Astrocyte (in vitro differentiated cells and primary cell): ENCODE measurements at places on chromosomes 1 and 21. TPM values are rescaled to one million over a fixed set of nuclear protein-coding genes. Genes with fewer than 3 reads are reported as not detected.

Gene SH2D5
- total RNA-seq = 4.0 and 5.9 TPM in 2 replicates

Gene SH2D1B
- not detected in 2 replicates for total RNA-seq

Gene ZNF683
- total RNA-seq = not detected in 2 replicates

- DNase-seq = no peak
Observed at GRCh38 chr1:158255656-158256055, 1.4 kb downstream of the CD1A start.

DNA sequence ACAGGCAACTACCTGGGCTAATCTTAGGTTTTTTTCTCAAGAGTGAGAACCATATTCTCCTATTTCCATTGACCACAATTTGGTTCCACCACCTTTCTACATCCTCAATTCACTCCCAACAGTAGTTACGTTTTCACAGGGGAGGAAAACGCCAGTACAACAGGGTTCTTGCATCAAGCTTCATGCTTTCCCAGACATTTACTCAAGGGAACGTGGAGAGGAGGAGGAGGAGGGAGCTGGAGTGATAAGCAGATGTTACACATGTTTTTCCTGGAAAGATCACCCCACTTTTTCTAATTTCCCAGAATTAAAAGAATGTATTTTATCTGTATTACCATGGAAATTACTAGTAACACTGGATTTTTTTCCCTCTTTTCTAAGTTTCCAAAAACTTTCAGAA is 58.3 kb downstream of the RGS5 start:
- DNase-seq = no peak

GRCh38 chr1:29971703-29972102 is 735.4 kb downstream of the PTPRU start:
- DNase-seq = no peak

GRCh38 chr1:7869136-7869920 is 16.5 kb upstream of the UTS2 start:
- peak; percentile 80 for DNase-seq

DNA sequence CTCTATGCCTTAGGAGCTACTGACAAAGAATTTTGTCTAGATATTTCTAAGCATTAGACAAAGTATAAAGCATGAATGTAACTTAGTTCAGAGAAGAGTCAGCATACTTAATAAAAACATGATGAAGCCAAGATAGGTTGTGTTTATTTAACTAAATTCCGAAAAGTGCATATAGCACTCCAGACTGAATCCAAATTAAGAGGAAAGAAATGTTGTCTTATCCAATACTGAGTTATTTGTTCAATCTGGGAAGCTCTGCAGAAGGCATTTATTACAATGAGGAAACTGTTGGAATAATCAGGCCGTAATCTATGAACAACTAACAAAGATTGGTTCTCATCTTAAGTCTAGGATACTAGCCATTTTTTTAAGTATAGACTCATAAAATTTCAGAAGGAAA is 100.2 kb downstream of the TNFSF18 start:
- DNase-seq = no peak

- DNase-seq = no peak
Observed at GRCh38 chr1:153959454-153959853, 1.0 kb upstream of the CRTC2 start.

DNA sequence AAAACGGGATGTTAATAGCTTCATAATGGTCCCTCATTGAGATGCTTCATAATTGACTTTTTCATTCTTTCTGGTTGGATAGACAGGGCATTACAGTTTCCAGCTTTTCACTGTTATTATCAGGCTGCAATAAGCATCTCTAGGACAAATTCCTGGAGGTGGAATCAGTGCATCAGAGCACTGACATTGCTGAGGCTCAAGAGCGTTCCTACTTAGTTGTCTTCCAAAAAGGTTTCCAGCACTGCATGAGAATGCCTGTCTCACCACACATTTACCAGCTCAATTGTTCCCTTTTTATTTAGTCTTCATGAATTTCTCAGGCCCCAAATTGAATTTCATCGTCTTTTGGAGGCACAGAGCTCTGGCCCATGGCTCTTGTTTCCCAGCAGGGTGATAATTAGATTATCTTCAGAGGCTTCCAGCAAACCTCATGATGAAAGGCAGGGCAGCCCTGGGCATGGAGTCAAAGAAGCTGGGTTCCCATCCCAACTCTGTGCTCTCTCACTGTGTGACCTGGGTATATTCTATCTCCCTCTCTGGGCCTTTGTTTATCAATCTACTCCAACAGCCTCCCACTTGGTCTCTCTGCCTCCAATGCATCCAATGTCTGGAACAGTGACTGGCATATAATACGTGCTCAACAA is 451.4 kb downstream of the PTPRU start:
- peak; percentile 66 for DNase-seq

GRCh38 chr1:114564141-114564540 is 17.3 kb downstream of the BCAS2 start:
- DNase-seq = no peak

Gene CCDC30
- total RNA-seq = 2.2 and 2.5 TPM in 2 replicates

DNA sequence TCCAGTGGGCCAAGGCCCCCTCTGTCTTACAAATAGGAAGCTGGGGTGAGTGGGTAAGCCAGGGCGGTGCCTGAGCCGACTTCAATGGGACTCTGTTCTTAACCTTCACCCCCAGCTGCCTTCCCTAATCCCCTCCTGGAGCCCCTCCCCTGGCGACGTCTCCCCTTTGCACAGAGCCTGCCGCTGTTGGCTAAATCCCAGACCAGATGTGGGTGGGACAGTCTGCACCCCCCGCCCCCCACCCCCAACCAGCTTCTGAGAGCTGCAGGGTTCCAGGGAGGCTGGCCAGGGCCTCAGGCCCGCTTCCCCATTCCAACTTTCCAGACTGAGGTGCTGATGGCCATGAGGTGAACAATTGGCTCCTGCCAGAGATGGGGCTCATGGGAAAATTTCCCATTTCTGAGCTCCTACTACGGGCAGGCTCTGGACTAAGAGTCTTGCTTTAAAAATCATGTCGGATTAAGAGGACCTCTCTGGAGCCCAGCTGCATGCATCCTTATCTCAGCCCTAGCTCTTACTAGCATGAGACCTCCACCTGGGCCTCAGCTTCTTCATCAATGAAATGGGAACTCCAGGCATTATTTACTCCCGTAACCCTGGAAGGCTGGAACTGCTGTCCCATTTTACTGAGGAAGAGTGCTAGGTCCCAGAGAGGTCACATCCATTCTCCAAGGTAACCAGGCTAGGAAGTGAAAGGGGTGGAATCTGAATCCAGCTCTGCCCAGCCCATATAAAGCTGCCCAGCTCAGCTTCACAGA is 6.4 kb downstream of the COL8A2 start:
- no peak for DNase-seq

- DNase-seq = no peak
Observed at GRCh38 chr21:32184485-32184884, 94.4 kb downstream of the MIS18A start.

GRCh38 chr1:48777219-48777895 is 666 bp upstream of the BEND5 start:
- no peak for DNase-seq
